ENCODE measurements at places on chromosomes 7 and 10.

GRCh38 chr7:150556521-150557138 is 10.6 kb upstream of the GIMAP4 start:
- no peak for DNase-seq

GRCh38 chr10:50498465-50498864 is 125.3 kb downstream of the SGMS1 start:
- DNase-seq = no peak

DNA sequence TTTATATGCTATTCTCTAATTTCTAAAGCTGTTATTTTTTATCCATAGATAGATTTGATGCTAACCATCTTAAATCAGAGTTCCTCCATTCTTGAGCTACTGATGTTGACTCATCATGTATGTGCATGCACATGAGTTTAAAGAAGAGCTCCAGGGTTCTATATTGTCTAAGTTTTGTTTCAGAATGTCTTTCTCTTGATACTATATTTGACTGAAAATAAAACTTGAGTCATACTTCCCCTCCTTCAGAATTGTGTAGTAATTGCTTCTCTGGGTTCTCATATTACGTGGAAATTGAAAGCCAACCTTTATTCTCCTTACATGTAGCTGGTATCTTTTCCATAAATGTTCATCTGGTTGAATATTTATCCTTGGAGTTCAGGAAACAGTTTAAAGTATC is 89.4 kb downstream of the LRRTM3 start:
- DNase-seq = no peak

DNA sequence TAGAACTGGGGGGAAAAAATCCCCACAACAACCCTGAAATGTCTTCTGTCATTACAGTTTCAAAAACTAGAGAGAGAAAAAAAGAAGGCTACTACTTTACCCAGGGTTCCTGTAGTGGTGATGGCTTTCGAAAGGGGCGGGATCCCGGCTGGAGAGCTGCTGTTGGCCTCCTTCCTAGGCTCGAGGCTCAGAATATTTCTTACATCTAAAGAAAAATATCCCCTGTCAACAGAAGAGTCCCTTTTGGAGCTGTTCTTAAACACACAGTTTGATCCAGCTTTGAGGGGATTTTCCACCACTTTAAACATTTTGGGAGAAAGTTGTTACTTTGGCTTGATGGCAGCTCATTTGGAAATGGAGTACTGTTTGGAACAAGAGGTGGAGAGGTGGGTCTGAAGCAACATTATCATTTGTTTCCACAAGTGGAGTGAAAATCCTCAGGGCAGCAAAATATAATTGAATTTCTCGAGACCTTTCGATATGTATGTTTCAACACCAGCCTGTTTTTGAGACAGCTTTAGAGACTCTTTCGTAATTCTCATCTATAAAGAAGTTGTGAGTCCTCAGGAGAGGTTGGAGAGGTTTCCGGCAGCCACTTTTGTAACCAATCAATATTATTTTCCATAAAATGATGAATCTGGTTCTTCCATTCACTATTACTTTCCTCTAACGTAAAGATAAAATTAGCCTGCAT is 5.1 kb downstream of the HOXA13 start:
- DNase-seq = no peak

GRCh38 chr10:124403548-124403947 is 15.2 kb downstream of the OAT start:
- peak; percentile 95 for DNase-seq

DNA sequence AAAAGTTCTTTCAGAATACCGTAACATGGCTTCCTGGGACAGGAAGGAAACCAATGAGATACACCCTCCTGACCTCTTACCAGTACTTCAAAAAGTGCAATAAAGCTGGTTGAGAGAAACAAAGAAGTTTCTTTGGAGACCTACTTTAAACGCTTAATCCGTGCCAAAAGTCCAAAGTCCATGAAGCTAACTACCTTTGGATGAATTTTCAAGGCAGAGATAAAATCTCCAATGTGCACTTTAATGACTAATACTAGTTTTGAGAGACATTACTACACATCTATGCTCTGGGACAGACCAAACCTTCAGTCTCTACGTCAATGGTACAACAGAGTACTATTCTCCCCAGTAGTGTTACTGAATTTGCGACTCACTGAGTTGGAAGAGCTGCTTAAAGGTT is 46.1 kb downstream of the UBE2H start:
- DNase-seq = no peak

- DNase-seq = peak; percentile 3
Observed at GRCh38 chr10:88659725-88660597, 4.3 kb upstream of the LIPF start.

DNA sequence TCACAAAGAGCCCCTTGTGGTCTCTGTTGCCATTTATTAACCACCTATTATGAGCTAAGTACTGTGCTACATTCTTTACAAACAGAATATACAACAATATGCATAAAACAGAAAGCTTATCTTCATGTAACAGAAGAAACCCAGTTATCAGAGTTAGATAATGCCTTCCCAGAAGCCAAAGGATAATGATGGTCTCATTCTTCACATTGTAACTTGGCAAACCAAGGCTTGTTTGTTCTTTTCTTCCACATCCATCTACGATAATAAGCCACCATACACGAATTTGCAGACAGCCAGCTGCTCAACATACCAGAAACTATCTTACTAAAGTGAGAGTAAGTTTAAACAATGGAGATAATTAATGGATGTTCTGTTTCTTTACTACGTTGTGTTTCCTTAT is 127.6 kb downstream of the NEBL start:
- DNase-seq = no peak

- peak; percentile 63 for DNase-seq
Observed at GRCh38 chr7:1053816-1054370, 9.5 kb downstream of the GPR146 start.

DNA sequence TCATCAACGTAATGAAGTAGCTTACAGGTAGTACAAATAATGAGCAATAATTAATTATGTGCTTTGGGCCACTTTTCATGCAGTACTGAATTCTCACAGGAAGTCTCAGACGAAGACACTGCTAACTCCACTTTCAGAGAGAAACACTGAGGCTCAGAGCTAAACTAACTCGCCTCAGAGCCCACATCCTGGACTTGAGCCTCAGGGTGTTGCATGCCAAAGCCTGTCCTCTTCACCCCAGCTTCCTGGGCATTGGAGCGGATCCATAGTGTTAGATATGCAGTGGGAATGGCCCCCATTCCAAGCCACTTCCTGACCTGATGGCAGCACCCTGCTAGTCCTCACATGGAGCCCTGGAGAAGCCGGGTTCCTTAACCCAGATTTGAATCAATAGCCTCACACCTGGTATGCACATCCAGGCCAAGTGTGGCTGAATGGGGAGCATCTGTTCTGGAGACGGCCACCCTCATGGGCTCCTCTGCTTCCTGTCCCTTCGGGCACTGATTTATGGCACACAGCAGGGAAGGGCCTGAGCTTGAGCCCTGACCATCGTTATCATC is 265.1 kb upstream of the ZNF32 start:
- DNase-seq = no peak

DNA sequence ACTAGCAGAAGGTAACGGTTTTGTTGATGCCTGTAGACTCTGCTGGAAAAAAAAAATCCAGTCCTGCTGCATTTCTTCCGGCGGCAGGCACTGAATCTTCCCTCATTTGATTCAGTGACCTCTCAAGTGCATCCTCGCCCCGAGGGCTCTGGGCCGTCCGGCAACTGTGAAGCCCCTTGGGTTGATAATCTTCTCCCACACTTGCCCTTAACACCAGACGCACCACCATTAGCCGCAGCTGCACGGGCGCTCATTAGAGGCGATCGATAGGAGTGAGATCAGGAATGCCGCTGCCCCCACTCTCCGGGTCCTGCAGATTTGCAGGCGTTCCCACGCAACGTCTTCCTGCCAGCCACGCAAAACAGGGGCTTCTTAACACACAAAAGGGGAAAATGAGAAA is 200.0 kb upstream of the MKI67 start:
- peak; percentile 85 for DNase-seq

DNA sequence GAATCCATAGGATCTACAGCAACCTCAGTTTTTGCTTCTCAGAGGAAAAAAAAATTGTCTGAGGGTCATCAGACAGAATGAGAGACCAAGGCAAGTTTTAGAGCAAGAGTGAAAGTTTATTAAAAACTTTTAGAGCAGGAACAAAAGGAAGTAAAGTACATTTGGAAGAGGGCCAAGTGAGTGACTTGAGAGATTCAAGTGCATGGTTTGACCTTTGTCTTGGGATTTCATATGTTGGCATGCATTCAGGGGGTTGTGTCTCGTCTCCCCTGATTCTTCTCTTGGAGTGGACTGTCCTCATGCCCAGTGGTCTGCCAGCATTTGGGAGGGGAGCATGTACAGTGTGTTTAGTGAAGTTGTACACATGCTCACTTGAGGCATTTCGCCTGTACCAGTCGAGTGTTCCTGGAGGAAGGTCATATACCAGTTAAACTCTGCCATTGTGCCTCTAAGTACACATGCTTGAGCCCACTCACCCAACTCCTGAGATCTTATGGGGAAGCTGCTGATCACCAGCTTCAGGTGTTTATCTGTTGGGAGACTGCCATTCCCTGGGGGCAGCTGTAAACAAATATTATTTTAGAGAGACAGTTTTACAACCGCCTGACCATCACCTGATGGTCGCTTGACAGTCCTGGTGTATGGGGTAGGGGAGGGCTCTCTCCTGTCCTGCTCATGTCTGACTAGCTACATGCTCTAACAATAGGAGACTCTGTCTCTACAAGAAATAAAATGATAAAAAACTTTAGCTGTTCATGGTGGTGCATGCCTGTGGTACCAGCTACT is 109.4 kb downstream of the EEPD1 start:
- no peak for DNase-seq

GRCh38 chr7:98981701-98982100 is 103.4 kb downstream of the TRRAP start:
- no peak for DNase-seq

DNA sequence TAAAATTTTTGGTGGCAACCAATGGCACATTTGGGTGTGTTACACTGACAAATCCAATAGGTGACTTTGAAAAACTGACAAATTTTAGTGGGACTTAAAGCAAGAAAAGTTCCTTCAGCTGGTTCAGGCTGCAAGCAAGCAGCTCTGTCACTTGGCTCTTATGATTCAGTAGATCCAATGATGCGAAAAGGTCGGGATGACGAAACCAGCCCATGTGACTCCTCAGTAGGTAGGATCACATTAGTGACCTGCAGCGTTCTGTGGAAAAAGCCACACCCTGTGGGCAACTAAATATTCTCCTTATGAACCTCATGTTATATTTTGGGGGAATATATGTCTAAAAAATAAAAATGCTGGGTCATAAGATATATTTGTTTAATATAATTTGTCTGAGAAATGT is 13.3 kb upstream of the TSGA13 start:
- DNase-seq = no peak

DNA sequence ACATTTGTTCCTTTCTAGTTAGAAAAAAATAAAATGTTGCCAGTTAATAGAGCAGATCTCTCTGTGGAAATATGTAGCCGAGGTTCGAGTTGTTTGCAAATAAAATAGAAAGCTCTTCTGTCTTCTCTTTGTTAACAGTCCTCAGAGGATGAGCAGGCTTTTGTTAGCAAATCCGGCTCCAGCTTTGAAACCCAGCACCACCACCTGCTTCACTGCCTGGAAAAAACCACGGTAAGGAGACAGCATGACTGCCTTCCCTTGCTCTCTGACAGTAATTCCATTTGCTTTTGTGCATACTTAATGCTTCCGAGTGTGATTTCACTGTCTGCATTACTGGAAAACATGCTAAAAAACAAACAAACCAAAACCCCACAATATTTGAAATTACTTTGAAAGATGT is 115.6 kb downstream of the TSPAN12 start:
- peak; percentile 57 for DNase-seq

- no peak for DNase-seq
Observed at GRCh38 chr10:80609331-80609730, 71.6 kb downstream of the SH2D4B start.

DNA sequence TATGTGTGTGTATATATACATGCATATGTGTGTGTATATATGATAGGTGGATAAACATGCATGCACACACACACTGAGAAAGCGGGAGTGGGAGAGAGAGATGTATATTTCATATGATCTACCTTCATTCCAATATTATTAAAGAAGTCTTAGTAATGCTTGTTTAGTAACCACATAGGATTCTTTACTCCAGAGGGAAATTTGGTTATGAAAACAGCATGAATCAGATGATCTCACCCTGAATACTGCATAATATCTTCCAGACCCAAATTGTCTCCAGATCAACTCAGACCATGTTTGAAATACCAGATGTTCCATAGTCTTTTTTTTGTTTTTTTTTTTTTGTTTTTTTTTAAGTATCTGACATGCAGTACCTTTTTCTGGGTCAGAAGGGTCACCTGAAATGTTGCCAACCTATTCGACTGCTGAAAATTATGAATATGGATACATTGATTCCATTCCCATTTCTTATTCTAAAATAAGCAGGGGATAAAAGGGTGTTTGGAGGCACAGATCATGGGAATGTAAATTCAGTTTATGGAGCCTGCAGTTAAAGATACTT is 17.4 kb downstream of the TES start:
- DNase-seq = peak; percentile 76

DNA sequence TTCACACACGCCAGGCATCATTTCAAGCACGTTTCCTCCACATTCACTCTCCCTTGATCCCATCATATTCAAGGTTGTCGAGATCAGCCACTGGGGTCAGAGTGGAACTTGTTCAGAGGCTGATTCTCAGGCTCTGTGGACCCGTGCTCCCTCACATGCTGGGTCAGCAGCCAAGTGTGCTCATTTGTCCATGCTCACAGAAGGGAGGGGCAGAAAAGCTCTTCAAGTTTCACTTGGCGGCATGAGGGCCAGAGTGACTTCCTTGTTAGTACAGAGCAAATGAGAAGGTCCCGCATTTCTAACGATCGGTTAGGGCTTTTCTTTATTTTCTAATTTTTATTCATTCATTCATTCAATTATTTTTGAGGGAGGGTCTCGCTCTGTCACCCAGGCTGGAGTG is 82.2 kb downstream of the EBLN1 start:
- no peak for DNase-seq

DNA sequence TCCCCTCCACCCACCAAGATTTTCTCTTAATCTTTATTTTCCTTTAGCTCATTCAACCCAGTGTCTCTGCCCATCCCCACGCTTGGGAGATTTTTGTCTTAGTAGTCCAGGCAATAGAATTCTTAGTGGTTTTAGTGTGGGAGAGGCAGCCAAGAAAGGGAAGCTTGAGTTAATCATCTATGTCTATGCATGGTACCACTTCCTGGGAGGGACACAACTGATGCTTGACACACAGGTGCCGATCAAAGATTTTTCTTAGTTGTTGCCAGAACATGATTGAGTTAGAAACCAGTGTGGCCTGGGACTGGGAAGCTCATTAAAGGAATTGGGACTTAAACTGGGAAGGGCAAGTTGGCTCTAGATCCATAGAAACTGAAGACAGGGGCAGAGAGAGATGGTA is 3.1 kb downstream of the STRA8 start:
- DNase-seq = no peak

- peak; percentile 30 for DNase-seq
Observed at GRCh38 chr10:110399106-110399964, 94.6 kb upstream of the SMNDC1 start.

- DNase-seq = no peak
Observed at GRCh38 chr7:104859754-104860426, 154.1 kb upstream of the KMT2E start.

DNA sequence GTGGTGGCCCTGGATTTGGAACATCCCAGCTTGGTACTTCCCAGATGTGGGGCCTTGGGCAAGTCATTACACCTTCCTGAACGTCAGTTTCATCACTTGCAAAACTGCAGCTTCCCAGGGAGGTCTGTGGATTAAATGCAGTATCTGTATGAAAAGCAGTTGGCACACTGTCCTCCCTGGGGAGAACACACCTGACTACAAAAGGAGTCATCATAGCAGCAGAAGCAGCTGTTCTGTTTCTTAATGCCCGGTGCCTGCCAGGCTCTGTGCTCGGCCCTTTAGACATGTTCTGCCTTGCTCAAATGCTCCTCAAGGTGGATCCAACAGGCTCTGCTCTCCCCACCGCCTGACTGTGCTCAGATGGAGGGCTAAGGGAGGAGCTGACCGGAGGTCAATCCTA is 31.0 kb downstream of the CDCA7L start:
- DNase-seq = no peak
